ENCODE measurements at places on chromosomes 7 and 10.

- peak; percentile 90 for DNase-seq
These were observed 73.3 kb upstream of the RHEB start for GRCh38 chr7:151592868-151593486.

GRCh38 chr10:31288962-31289361, 30.1 kb upstream of the ZEB1 start:
- no peak for DNase-seq

DNA sequence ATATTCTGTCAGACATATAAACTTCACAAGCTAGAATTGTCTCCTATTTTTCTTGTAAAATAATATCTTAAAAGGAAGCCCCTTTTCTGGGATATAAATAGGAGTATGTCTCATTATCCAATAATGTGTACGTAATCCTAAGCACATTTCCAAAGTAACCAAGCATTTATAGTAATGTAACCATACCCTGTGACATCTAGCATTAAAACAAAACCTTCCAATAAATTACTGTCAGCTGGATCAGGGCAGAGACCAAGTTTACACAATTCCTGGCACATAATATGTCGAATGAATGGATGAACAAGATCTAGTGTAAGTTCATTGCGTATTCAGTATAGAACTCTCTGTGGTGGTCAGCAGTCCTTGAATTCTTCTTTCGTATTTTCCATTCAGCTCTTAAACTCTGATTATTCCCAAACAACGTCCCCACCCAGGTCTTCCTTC, 14.3 kb downstream of the CPED1 start:
- DNase-seq, result no peak

DNA sequence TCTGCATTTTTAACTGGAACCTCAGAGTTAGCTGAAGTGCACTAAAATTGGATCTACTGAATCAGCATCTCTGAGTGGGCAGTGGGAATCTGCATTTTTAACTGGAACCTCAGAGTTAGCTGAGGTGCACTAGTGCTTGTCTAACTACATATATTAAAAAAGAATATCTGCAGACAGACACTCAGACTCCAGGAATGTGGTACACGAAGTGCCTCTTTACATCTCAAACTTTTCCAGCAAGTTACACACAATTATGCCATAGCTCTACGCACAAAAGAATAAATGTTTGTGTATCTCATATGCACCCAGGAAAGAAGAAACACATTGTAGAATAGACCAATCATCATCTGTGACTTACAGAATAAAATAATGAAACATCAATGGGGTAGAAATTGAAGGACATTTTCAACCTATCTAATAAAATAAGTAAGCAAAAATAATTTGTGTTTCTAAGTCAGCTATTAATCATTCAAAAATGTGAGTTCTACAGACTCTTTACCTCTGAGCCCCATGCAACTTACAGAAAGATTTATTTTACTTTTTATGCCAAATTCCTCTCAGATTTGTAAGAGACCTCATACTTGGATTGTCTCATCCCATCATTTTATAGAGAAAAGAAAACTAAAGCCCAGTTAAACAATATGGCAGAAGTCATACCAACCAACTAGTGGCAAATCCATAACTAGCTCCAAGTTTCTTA, 28.3 kb downstream of the PPP1R3A start:
- no peak for DNase-seq

- peak; percentile 8 for DNase-seq
These were observed 408.7 kb downstream of the REEP3 start for GRCh38 chr10:63929831-63930467.

- DNase-seq, result no peak
These were observed 25.1 kb downstream of the SLC26A5 start for GRCh38 chr7:103420857-103421384.

DNA sequence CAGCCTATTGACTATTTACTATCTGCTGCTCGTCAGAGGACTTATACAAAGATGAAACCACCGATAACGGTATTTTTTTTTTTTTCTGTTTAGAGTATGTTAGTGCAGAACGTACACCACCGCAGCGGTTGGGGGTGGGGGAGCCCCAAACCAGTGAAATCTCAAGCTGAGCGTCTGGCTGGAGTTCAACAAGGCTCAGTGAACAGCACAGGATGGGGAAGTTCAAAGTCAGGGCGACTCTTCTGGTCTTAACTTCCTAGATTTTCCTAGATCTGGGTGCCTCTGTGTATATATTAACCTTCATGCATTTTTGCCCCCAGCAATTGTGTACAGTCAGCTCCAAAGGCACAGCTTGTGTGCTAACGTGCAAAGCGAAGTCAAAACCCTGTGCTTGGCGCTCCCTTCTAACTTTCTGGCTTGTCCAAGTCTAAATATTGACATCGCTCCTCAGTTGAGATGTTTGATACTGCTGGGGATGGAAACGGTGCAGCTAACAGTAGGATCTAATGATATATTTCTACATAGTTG, 1.1 kb downstream of the RHOBTB1 start:
- no peak for DNase-seq

All from RWPE1 (cell line).